Activated T-cell treated with anti-CD3 and anti-CD28 coated beads, Interleukin-2, amount 50 U/mL, for 4 hours (primary cell): ENCODE measurements at places on chromosomes 4 and X.

GRCh38 chrX:132407691-132408090 lies 81.1 kb downstream of the MBNL3 start:
- DNase-seq, result no peak

DNA sequence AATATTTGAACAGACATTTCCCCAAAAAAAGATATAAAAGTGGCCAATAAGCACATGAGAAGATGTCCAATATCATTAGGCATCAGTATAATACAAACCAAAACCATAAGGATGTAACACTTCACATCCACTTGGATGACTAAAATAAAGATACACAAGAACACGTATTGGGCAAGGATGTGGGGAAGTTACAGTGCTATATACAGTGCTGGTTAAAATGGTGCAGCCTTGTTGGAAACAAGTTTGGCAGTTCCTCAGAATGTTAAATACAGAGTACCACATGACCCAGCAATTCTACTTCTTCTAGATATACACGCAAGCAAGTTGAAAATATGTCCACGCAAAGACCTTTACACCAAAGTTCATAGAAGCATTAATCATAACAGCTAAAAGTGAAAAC lies 58.9 kb downstream of the HAUS3 start:
- DNase-seq, result no peak

DNA sequence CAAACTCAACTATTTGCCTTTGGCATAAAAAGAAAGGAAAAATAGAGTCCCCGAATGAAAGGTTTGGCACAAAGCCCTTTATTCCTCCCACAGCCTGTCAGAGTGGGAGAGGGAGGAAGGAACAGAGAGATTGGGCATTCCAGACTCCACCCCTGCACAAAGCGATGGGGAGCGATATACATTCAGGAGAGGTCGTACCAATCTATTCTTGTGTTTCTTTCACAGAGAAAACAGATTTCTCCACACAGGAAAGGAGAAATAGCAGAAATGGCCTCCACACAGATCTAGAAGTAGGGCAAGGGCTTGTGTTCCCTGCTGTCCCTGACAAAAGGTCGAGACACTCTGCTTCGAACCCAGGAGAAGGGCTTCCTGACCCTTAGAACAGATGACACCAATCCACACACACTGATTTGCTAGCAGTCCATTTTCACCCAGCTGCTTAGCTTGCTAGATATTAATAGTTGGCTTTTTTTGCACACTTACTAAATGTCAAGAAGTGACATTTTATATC lies 197.4 kb downstream of the MAML3 start:
- DNase-seq, result no peak

GRCh38 chrX:110667706-110668105 lies 127.9 kb downstream of the CHRDL1 start:
- DNase-seq, result no peak

- no peak for DNase-seq
Observed at GRCh38 chrX:109848461-109849050, 115.5 kb upstream of the ACSL4 start.
